HuH-7 (cell line): ENCODE measurements at places on chromosomes 11 and 22.

DNA sequence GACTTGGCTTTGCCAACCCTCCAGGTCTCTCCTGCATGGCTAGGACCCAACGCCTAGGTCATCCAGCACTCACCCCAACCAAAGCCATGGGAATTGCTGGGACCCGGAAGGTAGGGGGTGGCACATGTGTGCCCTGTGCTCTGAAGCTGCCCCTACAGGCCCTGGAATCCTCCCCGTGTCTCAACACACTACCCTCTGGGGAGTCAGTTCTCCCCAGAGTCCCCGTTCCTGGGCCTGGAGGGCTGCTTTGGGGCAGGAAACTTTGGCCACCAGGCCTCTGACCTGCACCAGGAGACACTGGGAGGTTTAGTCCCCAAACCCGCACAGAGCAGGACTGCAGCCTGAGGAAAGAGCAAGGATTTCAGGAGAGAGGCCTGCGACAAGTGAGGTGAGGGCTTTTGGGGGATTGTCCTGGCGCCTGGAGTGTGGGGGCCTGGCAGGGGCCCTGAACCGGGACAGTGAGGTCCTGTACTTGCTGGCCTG, 495 bp upstream of the IFITM1 start:
- DNase-seq, result no peak

- DNase-seq, result no peak
Measured at GRCh38 chr11:59285716-59286260, 72.9 kb upstream of the OR5AN1 start.

- DNase-seq, result no peak
Measured at GRCh38 chr11:31844351-31844750, 33.2 kb upstream of the PAX6 start.

GRCh38 chr11:55726715-55727324, 46.4 kb upstream of the OR5D13 start:
- no peak for DNase-seq

DNA sequence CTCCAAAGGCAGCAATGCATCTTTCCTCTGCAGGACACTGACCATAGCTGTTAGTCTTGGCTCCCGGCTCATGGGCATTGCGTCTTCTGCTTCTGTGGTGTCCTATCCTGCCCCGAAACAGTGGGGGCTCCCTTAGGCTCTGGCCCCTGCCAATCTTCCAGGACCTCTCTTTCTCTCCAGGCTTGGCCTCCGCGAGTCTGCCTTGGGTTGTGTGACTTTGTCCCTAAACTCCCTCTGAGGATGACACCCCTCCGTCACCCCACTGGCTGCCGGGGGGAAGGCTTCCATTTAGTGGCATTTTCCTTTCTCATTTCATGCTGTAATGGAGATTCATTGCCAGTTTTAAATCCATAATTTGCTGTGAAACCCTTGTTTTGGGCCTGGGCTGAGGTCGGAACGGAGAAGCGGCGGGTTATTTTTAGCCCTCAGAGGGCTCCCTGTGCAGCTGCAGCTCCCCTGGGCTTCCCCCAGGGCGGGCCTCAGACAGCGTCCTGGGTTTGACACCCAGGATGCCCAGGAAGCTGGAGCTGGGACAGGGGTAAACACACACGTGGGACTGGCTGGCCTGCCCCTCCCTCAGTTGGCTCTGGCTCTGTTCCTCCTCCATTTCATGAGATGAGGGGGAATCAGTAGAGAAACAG, 156.1 kb downstream of the ST3GAL4 start:
- DNase-seq, result no peak

DNA sequence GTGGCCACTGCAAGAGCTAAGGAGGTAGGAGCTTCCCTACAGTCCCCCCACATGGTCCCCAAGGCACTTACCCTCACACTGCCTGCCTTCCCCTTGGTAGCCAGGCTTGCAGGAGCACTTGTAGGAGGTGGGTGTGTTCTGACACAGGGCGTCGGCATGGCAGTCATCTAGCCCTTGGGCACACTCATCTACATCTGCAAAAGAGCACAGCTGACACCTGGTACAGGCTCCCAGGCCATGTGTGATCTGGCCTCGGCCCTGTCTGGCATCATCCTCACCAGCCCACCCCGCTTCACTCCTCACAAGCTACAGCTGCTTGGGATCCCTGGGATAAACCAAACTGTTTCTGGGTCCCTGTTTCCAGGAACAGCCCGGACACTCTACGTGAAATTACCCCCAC, 1.8 kb downstream of the SCUBE2 start:
- DNase-seq, result no peak

DNA sequence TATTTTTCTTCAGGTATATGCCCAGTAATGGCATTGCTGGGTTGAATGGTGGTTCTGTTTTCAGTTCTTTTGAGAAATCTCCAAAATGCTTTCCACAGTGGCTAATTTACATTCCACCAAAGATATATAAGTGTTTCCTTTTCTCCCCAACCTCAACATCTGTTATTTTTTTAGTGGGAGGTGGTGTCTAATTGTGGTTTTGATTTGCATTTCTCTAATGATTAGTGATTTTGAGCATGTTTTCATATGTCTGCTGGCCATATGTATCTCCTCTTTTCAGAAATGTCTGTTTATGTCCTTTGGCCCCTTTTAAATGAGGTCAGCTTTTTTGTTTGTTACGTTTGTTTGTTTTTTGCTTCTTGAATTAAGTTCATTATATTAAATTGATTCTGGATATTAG, 760.2 kb downstream of the KCNA4 start:
- no peak for DNase-seq

DNA sequence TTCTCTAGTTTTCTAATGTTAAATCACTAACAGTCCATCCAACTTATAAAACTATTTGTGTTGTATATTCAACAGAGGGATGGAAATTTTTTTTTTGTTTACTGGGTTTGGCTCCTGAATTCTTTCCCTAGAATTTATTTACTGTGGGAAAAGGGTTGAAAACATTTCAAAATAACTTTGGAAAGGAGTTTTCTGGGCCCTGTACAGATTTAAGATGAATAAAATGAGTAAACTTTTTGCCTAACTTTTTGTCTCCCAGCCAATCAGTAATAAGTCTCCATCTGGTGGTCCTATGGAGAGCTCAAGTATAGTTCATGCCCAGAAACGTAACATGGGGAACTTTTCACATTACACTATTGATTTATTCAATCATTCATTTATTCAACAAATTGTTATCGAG, 16.7 kb upstream of the PRSS23 start:
- no peak for DNase-seq

- no peak for DNase-seq
Measured at GRCh38 chr22:49418341-49418894, 409.3 kb downstream of the BRD1 start.

GRCh38 chr11:118592616-118593367, 14.6 kb upstream of the PHLDB1 start:
- no peak for DNase-seq

DNA sequence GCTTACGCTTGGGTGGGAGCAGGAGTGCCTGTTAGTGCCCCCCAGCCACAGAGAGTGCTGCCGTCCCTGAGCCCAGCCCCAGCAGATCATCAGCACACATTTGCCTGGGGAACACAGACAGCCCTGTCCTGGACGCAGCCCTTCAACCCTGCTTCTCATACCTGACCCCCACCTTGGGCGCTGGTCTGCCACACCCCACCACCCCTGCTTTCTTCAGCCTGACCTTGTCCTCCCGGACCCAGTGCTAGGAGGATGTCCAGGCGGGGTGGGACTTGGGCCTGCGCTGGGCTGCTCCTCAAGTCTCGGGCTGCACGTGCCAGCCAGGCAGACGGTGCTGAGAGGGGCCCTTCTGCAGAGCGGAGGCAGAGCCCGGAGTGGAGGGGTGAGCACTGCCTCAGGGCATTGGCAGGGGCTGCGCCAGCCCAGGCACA, 119.2 kb downstream of the KCNQ1OT1 start:
- DNase-seq, result no peak

- DNase-seq, result peak; percentile 64
Measured at GRCh38 chr22:47631571-47632102, 869.2 kb downstream of the TBC1D22A start.

- no peak for DNase-seq
Measured at GRCh38 chr11:114259124-114259526, 37.1 kb upstream of the NNMT start.

DNA sequence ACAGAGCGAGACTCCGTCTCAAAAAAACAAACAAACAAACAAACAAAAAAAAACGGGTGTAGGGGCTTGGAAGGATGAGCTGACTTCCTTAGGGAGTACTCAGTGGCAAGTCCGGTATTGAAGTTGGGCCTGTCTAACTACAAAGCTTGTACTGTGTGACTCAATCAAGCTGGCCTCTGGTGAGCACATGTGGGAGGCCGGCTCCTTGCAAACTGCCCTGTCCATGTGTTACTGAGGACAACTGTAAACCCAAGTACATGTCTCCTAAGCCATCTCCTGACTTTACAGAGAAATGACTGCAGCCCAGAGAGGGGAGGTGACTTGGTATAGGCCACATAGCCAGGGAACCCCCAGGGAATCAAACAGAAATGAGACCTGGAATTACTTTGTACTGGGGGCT, 11.6 kb downstream of the RIBC2 start:
- DNase-seq, result no peak

GRCh38 chr11:7220636-7221035, 31.1 kb upstream of the SYT9 start:
- no peak for DNase-seq

- no peak for DNase-seq
Measured at GRCh38 chr11:119722281-119722794, 6.7 kb downstream of the NECTIN1 start.

DNA sequence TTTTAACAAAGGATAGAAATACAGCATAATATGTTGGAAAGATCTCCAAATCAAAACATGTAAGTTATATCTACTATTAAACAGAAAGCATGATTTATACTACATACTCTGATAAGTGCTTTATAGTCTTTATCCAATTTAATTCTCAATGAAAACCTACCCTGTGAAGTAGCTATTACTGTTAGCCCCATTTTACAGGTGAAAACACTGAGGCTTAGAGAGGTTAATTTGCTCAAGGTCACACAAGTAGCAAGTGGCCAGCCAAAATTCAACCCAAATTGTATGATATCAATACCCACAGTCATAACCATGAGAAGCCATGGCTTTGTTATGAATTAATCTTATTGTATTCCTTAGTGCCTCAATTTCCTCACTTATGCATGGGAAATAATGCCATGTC, 675 bp upstream of the OR5AN1 start:
- no peak for DNase-seq

DNA sequence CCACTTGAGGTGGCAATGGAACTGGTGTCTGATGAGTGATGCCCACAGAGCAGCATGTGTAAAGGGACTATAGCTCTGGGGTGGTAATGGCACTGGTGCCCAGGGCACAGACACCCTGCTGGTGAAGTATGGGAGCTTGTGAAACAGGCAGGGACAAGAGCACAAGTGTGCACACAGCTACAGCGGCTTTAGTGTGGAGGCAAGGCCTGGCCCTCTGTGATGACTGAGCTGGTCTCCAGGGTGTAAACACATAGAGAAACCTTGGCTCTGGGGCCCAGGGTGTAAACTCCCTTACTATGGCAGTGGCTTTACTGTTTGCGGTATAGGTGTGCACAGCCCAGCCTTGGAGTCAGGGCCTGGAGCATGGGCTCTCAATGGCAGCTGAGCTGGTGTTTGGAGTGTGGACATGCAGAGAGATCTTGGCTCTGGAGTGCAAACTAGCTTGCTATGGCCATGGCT, 46.3 kb downstream of the BIRC2 start:
- DNase-seq, result no peak

GRCh38 chr11:65516135-65516968, 8.5 kb upstream of the SCYL1 start:
- DNase-seq, result no peak

GRCh38 chr11:4975436-4975835, 19.2 kb upstream of the OR51L1 start:
- no peak for DNase-seq

GRCh38 chr11:4393858-4394223, 339 bp upstream of the TRIM21 start:
- DNase-seq, result no peak

DNA sequence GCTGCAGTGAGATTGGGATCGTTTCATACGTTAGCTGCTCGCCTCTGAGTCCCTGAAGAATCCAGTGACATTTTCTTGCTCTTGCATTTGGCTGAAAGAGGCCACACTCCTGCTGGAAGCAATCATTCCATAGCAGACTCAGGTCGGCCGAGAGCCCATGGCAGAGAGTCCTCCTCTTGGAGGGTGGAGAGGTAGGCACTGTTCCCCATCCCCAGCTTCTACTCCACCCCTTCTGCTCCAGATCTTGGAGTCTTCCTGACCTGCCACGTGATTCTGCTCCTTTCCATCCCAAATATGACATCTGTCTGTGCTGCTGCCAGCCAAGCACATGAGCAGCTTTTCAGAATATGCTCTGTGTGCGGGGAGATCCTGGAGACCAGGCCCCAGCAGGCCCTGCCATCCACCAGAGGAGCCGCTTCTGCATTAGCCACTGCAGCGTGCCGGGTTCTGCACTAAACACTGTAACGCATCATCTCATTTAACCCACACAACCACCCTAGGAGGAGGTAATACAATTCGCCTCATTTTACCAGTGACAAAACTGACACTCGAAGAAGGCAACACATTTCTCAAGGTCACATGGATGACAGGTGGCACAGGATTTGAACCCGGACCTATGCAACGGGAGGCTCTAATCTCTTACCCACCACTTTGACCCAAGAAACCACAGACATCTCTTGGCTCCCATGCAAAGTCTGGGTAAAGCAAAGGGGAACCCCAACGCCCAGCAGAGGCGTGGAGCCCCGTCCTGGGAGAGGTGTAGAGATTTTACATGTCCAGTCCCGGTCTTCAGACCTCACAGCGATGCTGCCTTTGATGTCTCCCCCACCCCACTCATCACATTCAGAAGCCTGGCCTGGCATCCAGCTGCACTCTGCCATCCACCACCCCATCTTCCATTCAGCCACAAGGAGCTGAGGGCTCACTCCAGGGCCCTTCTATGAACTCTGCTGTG, 78.8 kb downstream of the FEZ1 start:
- DNase-seq, result no peak

- peak; percentile 53 for DNase-seq
Measured at GRCh38 chr22:37752189-37753087, 55.3 kb upstream of the GCAT start.

DNA sequence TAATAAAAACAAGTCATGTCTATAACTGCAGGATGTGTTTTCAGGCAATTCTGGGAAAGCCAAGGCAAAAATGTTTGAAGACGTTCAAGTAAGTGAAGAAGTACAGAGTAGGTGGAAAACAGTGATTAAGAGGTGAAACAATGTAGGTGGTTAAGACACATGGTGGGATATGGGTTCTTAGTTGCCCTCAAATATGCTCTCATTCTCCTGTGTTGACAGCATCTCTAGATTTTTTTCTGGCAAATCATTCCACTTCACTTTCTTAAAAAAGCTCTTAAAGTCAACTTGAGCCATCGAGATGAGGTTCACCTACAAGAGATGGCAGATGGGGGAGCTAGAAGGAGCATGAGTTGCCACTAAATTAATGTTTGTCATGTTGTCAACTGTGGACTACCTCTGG, 1041.0 kb upstream of the CNTN5 start:
- no peak for DNase-seq
